Sciatic nerve (tissue), 2 donors: ENCODE measurements at places on chromosomes 12 and 14.

GRCh38 chr14:90658541-90658967 is 157.7 kb downstream of the TTC7B start:
- DNase-seq, result no peak

DNA sequence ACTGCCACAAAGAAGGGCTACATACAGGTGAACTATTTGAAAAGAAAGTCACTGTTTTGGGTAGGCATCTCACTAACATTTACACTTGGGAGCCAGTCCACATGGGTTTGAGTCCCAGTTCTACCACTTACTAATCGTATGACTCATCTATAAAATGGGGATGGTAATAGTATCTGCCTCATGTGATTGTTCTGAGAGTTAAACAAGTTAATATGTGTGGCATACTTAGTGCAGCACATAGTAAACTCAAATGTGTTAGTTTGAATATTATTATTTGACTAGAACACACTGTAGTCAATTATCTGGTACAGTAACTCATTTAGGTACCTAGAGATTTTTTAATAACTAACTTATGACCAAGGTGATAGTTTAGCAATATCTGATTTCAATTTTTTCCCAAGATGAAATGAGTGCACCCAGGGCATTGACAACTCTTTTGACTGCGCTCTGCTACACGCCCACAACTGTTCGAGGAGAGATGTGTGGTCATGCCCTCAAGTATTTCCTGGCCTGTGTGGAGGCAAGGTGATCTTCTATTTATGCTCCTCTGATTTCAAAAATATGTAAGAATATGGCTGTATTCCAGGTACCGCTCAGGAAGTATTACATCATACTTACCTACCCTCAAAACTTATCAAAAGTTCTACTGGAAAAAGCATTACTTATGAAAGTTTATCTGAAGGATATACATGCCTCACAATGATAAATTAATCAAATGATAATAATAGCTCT is 210.6 kb upstream of the EGLN3 start:
- DNase-seq, result no peak

DNA sequence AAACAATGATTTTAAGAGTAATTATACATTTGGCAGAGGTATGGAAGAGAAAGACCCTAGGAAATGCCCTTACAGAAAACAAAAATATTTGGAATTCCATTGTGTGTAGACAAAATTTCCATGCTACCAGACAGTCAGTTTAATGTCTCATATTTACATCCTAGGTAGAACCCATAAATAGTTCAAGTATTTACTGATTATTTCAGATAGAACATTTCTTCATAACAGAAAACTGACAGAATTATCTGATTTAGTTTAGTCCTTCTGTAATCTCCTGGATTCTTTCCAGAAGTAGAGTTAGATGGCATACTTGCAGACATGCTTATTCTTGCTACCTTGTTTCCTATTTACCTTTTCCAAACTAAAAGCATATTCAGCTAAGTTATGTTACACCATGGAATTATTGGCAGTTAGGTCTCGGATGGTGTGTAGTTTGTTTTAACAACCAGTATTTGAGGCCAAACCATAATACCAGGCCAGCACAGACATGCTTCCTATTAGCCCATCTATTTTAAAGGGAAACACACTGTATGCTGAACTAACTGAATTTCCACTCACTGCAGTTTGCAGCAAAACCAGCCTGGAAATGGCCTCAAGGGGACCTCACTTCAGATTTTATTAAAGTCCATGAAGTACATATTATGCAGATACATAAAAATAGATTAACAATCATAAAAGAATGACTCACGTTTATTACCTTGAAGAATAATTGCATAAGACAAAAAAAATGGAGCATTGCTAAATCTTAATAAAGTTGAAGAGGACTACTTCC is 126.6 kb upstream of the LRIG3 start:
- no peak for DNase-seq

GRCh38 chr12:114415525-114415868 is 9.6 kb upstream of the TBX5 start:
- DNase-seq, result no peak

GRCh38 chr12:5220835-5221234 is 177.2 kb downstream of the KCNA5 start:
- no peak for DNase-seq

- no peak for DNase-seq
Measured at GRCh38 chr12:57268264-57268663, 17.3 kb upstream of the STAC3 start.

- DNase-seq, result no peak
Measured at GRCh38 chr12:50520416-50521207, 15.8 kb downstream of the DIP2B start.

- no peak for DNase-seq
Measured at GRCh38 chr14:23638414-23639047, 2.4 kb downstream of the DHRS2 start.

- no peak for DNase-seq
Measured at GRCh38 chr12:63897931-63898330, 53.4 kb downstream of the SRGAP1 start.

DNA sequence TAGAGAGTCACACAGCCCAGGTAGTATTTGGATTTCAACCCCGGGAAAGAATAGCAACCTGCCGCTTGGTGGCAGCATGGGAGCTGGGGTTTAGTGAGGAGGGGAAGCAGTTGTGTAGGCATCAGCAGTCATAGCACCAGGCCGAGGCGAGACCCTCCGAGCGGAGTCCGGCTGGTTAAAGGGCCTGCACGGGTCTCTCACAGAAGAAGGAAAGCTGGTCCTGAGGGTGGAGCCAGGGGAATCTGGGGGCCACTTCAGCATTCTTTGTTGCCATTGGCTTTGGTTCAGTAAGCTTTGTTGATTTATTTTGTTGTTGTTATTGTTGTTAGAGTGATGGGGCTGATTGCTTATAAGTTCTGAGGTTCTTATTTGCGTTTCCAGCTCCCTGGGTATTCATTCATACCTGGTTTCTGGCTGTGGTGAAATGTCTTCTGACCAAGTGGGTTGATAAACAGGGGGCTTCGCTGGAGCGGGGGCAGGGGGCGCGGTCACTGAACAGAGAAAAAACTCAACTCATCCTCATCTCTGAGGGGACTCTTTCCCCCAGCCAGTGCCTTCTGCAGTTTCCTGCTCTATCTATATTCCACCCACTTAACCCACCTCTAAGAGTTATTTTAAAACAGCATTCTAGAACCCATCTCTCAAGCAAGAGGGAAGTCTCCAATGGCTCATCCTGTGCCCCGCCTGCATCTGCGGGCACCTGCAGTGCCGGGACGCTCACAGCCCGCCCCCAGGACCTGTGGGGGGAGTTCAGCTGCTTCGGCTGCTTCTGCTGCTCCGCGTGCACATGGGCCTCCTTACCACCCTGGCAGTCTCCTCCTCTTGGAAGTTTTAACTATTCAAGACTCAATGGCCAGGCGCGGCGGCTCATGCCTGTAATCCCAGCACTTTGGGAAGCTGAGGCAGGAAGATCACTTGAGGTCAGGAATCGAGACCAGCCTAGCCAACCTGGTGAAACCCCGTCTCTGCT is 11.6 kb downstream of the CKB start:
- DNase-seq, result no peak

GRCh38 chr12:46562625-46563225 is 190.2 kb upstream of the SLC38A2 start:
- no peak for DNase-seq

DNA sequence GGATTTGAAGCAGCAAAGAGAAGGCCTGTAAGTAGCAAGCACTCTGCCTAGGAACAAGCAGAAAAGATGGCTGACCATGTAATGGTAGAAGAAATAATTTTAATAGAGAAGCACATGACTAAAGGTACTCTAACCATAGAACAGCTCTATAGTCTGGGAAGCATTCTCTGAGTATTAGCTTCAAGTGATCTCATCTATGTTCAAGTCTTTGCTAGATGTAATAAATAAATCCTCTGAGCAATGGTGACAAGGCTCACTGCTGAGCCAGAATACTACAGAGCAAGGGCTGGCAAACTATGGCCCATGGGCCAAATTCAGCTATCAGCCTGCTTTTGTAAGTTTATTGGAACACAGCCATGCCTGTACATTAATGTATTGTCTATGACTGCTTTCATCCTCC is 84.8 kb downstream of the PEBP1 start:
- DNase-seq, result no peak

DNA sequence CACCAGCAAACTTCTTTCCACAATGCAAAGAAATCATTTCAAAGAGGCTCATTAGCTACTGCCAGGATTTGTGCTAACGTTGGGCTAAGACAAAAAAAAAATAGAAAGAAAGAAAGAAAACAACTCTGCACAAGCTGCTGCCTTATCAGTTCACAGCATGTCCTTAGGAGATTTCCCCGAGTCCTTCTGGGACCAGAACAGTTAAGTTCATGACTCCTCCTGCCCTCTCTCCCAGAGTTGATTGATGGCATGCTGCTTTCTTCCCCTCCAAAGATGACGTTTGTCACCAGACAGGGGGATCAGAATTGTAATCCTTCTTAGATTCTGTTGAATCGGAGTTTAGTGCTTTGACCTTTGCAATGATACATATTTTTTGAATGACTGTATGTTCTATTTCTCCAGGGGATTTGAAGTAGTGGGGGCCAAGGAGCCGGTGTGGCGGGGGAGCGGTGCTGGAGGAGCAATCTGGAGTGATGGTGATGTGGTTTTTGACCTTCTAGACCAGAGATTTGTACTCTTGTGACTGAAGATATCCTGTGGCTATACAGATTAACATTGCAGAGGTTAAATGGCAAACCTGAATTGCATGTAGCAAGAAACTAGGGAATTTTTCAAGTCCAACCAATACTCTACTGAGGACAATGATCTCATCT is 409.2 kb upstream of the TMPO start:
- no peak for DNase-seq

GRCh38 chr12:117875744-117876435 is 92.9 kb downstream of the KSR2 start:
- no peak for DNase-seq

DNA sequence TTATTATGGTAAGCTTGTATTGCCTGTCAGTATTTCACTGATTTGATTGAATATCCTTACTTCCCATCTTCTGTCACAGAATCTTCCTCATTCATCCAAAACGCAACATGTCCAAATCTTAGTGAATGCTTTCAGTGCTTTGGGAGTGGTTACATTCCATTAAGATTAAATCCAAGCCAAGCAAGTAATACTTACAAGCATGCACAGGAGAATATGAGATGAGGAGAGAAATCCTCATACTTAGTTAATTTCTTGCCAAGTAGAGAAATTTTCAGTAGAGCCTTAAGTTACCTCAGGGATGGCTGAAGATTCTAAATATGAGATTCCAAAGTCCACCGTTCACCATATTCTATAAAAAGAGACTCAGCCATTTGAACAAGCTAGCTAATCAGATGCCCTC is 316.0 kb downstream of the RAD51B start:
- no peak for DNase-seq

DNA sequence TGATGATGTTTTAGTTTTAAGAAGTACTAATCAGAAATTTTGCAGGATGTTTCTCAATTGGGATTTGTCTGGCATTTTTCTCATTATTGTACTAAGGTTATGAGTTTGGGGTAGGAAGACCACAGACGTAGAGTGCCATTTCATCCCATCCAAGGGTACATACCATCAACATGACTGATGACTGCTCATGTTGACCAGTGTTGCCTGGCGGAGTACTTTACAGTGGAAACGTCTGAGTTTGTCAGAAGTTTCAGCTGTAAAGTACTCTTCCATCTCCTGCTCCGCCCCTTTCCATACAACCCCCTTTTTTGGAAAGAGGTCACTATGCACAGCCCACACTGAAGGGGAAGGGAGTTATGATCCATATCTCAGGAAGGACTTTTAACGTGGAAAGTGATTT is 74.2 kb downstream of the RCOR1 start:
- no peak for DNase-seq

DNA sequence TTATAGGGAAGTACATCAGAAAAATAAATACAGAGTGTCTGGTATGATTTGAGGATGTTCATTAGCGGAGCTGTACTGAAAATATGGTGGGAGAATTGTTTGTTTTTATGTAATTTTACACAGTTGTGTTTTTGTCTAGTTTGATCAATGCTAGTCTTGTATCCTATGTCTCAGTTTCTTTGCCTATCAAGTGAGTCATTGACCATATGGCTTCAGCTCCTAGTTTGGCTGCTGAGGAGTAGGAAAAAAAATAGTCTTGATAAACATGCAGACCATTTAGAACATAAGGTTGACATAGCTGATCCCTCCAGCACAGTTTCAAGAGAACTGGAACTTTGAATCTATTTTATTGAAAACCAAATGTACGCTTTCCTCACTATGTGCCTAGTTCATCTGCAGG is 1292.1 kb upstream of the FLRT2 start:
- no peak for DNase-seq

DNA sequence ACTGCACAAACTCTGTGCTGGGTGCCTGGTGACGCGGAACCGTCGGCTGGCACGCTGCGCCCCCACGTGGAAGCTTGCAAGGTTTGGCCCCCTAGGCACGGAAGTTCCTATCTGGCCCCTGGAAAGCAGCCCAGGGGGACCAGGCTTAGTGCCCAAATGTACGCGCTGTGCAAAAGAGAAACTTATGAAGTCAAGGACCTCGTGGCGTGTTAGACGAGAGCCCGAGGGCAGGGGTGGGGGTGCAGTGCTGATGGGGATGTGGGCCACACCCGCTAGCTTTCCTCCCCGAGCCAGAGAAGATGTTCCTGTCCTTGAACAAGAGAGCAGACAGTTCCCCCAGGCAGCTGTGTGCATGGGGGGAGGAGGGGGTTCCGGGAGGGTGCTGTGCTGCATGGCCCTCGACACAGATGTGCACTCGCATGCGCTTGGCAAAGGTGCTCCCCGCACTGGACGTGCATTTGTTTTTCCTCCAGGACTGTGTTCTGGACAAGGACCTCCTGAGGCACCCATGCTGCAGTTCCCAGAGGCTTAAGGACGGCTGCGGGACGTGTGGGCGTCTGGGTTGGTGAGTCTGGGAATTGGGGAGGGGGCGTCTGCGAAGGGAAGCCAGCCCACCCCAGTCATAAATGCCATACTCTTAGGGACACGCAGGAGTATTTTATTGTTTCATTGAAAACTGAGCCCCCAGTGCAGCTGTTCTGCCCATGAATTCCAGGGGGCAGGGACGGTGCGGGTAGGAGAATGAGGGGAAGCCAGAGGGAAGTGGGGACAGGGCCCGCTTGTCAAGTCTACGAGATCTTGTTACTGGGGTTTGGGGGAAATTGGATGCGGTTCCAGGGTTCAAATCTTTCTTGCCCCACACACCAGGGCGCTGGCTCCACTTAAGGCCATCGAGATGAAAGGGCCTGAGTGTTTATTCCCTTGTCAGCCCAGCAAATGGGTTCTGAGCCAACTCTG is 80.0 kb downstream of the NTF3 start:
- no peak for DNase-seq

DNA sequence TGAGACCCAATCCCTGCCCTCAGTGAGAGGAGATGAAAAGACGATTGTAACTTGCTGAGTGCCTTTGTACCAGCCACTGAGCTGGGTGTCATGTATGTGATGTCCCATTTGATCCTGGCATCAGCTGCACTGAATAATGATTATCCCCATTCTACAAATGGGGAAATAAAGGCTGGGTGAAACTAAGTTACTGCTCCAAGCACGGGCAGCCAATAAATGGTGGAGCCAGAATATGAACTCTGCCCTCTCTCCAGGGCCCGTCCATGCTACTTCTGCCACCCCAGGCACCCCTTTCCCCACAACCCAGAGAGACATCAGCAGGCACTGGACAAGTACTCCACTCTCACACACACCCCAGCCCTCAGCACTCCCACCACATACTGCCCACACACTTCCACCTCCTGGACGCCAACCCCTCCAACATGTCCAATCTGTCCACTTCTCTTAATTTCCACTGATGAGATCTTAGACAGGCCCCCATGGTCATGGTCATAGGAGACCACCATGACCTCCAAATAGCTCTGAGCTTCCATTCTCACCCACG is 115.8 kb downstream of the DICER1 start:
- DNase-seq, result no peak

GRCh38 chr14:54864526-54864925 is 38.1 kb downstream of the GCH1 start:
- no peak for DNase-seq

- no peak for DNase-seq
Measured at GRCh38 chr14:38646391-38646790, 390.5 kb upstream of the CLEC14A start.
